NCI-H2081 (cell line): ENCODE measurements at places on chromosomes 11 and 22.

- DNase-seq, result no peak
Observed at GRCh38 chr11:13486926-13487660, 8.7 kb downstream of the PTH start.

DNA sequence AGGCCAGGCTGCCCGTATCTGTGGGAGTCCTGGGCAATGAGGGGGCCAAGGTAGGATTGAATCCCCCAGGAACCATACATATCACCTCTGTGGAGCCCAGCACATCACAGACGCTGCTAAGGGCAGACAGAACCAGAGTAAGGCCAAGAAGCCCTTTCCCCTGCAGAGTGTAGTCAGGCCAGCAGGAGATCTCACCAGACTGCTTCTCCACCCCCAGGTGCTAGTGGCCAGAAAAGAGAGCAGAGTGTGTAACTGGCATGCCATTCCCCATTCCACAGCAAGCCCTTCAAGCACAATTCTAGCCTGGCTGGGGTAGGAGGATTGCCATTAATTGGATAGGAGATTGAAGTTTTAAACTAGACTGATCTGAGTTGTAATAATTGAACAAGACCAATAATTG is 28.0 kb upstream of the FCHSD2 start:
- no peak for DNase-seq

DNA sequence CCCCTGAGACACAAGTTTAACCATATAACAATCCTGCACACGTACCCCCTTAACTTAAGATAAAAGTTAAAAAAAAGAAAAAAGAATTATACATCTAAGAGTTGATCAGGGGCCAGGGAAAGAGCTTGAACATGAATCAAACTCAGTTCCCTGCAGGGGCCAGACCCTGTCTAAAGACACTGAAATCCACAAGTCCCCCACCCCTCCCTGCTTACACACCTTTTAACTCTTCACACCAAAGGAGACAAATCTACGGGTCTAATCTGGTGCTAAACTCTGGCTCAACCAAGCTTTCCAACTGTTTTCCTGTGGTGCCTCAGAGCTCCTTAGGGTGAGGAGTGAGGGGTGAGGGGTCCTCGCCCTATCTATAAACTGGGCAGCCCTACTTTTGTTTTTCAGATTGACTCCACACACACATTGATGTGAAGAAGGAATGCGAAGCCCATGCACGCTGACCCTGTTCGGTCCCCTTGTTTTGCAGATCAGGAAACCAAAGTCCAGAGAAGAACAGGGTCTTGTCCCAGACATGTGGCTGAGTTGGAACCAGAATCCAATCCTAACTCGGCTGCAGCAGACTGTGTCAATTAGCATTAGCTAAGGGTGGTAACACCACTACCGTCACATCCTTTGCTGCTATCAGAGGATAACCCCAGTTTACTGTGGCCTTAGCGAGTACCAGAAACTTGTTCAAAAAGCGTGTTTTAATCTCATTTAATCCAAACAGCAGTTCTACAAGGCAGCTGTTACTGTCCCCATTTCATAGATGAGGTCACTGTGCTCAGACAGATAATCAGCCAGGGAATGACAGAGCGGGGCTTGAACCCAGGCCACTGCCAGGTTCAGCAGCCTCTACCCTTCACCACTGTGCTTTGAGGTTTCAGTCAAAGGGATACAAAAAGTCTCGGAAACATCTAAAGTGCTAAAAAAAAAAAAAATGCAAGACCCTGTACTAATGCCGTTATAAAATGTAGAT is 145.2 kb upstream of the SYT13 start:
- DNase-seq, result no peak

GRCh38 chr11:65822776-65823528 is 10.8 kb upstream of the SNX32 start:
- peak; percentile 89 for DNase-seq

DNA sequence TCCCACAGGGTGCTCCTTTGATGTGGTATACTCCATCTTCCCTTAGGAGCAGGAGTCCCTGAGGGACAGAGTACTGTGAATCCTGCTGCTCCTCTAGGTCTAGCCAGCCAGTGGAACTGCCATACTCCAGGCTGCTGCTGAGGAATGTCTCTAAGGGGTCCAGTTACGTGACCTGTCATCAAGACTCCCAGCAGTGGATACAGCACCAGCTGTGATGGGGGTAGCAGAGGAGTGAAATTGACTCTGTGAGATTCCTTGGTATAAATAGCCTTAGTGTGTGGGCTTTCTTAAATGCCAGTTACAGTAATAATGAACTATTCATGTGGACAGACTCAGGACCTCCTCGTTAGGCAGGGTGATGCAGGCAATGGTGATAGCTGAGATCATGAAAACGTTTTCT is 140.4 kb upstream of the LUZP2 start:
- no peak for DNase-seq

DNA sequence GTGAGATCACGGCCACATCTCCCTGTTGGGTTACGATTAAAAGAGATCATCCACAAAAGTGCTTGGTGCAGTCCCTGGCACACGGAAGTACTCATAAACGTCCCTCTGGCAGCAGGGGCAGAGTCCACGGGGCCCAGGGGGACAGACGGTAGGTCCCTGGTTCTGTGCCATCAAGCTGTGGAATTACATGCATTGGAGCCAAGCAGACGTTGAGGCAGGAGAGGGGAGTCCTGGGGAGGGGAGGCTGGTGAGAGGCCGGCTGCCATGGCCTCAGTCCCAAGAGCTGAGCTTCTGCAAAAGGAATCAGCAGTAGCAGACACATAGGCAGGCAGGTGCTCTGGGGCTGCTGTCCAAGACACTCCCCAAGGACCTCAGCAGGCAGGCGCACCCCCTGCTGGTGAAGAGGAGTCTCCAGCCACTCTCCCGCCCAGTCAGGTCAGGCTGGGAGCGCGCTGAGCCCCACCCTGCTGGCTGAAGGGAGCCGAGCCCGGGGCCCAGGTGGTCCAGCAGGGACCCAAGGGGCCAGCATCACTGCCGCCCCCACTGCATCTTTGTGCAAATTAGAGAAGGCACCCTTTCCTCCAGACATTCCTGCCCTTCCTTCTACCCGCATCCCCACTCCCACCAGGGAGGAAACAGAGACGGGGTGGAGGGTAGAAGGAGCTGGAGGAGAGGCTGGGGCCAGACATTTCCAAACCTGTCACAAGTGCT is 7.6 kb upstream of the KCTD17 start:
- no peak for DNase-seq

DNA sequence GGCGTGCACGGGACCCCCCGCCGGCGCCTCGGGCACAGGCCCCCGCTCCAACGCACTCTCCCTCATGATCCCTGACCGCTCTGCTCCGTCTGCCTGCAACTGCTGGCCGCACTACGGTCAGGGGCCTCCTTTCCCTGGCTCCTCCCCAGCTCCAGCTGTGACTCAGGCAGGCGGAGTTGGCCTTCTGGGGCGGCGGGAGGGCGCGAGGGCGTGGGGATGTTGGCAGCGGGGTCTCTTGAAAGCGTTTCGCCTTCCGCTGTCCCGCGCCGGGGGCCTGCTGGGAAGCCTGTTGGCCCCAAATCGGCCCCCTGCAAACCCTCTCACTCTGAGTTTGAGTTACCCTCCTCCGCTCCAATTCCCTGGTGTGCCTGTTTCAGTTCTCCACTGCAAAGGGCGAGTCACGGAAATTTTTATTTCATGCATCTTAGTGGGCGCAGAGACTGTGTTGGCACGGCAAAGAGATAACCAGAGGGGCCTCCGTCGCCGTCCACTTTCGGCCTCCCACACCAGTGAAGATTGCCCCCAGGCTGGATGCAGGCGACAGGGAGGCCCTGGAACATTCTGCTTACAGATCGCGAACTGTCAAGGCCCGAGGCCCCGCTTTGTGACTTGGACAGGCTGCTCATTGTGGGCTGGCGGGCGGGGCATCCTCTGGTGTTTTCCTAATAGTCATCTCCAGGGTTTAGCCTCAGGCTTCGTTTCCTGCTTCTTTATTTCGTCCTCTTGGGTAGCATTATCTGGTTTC is at the start of gene CAVIN3:
Gene CAVIN3, minus strand, starts transcription at position 91 of the 745 bp plus-strand sequence. Its CDS starts 25 bp downstream, at position 66.
- no peak for DNase-seq

- no peak for DNase-seq
Observed at GRCh38 chr22:40533712-40534378, 102.7 kb downstream of the MRTFA start.

GRCh38 chr11:96303980-96304379 is 39.0 kb downstream of the MAML2 start:
- DNase-seq, result no peak

DNA sequence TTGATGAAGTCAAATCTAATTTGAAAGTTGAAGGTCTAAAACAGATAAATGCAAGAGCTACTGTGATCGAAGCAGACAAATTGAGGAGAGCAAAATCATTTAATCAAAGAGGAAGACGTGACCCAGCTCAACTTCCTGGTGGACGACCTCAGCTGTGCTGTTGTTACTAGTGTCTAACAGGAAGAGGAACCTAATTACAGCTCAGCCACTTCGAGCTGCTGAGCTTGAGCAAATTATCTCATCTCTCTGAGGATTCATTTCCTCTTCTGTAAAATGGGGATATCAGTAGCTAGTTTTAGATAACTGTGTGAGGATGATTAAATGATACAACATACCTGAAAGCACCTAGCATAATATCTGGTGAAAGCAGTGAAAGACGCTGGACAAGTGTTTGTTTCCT is 48.6 kb upstream of the OLFML1 start:
- no peak for DNase-seq

DNA sequence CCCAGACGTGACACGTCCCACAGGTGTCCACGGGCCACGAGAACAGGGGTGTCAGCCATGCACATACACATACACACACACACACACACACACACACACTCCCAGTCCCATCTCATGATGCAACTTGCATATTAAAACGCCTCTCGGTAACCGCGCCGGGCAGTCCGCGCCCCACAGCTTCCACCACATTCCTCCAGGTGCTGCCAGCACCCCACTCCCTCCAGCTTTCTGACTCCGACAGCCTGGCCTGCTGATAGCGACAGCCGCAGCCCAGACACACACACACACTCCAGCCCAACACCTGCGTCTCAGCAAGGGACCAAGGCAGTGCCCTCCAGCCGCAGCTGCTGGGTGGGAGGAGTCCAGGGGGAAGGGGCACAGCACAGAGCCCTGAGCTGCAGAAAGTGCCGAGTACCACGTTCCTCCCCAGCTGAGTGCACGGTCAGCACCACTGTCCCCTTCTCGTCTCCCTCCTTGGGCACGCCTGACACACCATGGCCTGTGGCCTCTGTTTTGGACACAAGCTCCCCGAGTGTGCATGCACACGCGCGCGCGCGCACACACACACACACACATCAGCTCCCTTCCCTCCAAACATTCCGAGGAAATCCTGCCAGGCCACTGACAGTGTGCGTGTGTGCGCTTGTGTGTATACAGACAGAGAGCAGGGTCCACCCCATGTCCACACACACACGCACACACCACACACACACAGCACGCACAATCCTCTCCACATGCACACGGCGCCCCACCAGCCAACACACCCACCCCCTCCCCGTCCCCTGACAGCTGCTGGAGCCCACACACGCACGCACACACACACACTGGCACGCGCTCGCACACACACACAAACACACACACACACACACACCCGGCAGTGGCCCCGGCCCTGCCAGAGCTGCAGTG is 1.2 kb downstream of the ELFN2 start:
- no peak for DNase-seq

GRCh38 chr11:68436162-68436888 is 24.2 kb upstream of the PPP6R3 start:
- no peak for DNase-seq

- no peak for DNase-seq
Observed at GRCh38 chr11:123166071-123166559, 28.9 kb downstream of the CLMP start.

- DNase-seq, result no peak
Observed at GRCh38 chr11:117084992-117085391, 13.2 kb downstream of the SIK3 start.

GRCh38 chr22:44396727-44397722 is 84.3 kb upstream of the SHISAL1 start:
- no peak for DNase-seq

GRCh38 chr22:17924735-17925364 is 99.5 kb downstream of the MICAL3 start:
- DNase-seq, result no peak

DNA sequence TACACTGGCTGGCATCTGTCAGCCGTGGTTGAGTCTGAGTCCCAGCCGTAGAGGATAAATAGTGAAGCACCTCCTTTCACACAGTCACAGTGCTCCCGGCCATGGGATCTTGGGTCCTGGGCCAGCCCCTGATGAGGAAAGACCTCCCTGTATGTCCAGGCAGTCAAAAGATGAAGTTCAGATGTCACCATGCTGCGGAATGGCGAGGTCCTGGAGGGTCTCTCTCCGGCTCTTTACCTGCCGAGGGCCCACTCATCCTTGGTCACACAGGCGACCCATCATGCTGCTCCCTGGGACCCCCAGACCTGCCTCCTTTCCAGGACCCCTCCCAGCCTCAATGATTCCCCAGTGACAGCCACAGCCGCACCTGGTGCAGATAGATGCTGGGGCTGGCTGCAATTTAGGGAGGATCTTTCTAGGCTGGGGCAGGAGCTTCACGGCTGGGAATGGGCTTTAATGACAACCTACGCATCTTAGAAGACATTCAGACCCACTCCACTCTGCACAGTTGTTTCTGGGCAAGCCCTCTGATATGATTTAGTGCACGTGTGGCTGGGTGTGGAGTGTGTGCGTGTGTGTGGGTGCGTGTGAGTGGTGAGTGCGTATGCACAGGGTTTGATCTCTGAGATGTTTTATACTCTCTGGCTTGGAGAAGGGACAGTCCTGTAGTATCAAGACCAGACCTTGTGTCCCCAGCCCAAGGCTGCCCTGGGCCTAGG is 79.7 kb downstream of the FBLN1 start:
- no peak for DNase-seq

DNA sequence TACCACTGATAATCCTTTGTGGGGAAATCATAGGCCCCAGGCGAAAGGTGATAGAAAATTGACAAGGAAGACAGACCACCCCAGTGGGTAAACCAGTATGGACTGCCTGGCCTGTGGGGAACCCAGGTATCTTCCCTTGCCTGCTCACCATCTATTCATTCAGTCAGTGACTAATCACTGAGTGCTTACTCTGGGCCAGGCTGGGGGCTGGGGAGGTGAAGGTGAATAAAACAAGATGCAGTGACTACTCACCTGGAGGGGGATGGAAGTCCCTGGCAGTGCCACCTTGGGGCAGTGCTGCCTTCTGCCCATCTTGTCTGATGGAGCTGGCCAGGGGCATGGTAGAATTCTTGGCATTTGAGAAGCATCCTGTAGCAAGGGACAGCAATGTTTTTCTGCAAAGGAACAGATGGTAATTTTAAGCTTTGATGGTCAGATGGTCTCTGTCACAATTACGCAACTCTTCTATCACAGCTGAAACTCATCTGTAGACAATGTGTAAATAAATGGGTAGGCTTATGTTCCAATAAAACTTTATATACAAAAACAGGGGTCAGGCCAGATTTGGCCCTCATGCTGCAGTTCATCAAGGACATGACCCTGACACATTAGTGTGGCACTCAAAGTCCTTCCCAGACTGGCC is 4.6 kb downstream of the ISX start:
- no peak for DNase-seq

GRCh38 chr22:45996241-45997076 is 19.5 kb upstream of the WNT7B start:
- no peak for DNase-seq

- peak; percentile 69 for DNase-seq
Observed at GRCh38 chr11:123111465-123111864, 49.5 kb upstream of the HSPA8 start.
